ENCODE measurements at places on chromosomes 12 and 14.

GRCh38 chr14:59160506-59160905, 28.0 kb upstream of the DAAM1 start:
- no peak for DNase-seq

DNA sequence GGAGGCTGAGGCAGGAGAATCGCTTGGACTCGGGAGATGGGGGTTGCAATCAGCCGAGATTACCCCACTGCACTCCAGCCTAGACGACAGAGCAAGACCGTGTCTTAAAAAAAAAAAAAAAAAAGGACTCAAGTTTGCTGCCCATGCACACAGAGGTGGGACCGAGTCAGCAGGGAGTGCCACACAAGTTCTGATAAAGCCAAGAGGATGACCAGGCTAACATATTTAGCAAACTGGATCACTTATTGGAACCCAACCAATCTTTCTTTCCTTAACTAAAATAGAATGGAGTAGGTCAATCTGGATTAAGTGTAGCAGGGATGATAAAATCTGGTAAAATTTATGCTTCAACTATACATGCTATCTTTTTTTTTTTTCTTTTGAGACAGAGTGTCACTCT, 190.4 kb upstream of the FOXN3 start:
- no peak for DNase-seq

GRCh38 chr12:77578466-77579220, 252.1 kb upstream of the NAV3 start:
- DNase-seq = no peak

DNA sequence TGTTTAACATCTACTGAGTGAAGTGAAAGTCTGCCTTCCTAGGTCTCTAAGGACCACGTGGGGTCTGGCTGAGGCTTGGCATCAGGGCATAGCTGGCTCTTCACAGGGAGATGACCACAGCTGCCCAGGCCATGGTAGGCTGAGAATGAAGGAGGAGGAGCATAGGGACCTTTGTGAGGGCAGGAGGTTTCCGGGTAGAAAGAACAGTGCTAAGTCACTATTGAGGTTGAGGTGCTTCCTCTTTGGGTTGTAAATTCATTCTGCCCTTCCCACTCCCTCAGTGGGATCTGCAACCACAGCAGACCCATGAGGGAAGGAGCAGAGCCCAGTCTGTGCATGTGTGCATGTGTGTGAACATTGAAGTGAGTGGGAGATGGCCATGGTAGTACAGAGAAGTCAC, 909.6 kb downstream of the VRK1 start:
- DNase-seq = no peak

- DNase-seq = no peak
Measured at GRCh38 chr14:40218282-40218941, 786.2 kb upstream of the FBXO33 start.

GRCh38 chr12:24307716-24308335, 358.4 kb upstream of the SOX5 start:
- no peak for DNase-seq

DNA sequence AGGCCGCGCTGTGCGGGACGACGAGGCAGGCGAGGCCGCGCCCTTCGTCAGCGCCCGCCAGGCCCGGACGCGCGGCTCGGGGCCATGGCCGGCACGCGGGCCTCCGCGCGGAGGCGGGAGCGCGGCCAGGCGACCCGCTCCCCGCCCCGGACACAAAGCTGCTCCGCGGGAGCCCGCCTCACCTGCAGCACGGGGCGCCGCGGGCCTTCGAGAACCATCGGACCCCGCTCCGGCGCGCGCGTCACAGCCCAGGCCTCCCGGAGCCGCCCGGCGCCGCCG, 342 bp downstream of the DICER1 start:
- DNase-seq = no peak

- DNase-seq = no peak
Measured at GRCh38 chr12:59372956-59373355, 222.9 kb upstream of the SLC16A7 start.

DNA sequence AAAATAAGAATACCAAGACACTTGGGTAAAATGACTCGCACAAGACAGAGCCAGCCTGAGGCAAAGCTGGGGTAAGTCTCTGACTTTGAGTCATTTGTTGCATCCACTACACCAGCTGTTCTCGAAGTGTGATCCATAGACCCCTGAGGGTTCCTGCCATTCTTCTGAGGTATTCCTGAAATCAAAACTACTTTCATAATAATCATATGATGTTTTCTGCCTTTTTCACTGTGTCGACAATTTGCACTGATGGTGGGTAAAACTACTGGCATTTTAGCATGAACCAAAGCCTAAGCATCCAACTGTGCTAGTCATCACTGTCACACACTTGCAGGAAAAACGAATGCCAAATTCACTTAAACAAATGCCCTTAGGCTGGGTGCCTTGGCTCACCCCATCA, 135.5 kb upstream of the FUT8 start:
- no peak for DNase-seq

GRCh38 chr12:49854976-49855375, 12.1 kb upstream of the BCDIN3D start:
- no peak for DNase-seq

GRCh38 chr12:100608776-100609175, 35.3 kb downstream of the GAS2L3 start:
- no peak for DNase-seq

DNA sequence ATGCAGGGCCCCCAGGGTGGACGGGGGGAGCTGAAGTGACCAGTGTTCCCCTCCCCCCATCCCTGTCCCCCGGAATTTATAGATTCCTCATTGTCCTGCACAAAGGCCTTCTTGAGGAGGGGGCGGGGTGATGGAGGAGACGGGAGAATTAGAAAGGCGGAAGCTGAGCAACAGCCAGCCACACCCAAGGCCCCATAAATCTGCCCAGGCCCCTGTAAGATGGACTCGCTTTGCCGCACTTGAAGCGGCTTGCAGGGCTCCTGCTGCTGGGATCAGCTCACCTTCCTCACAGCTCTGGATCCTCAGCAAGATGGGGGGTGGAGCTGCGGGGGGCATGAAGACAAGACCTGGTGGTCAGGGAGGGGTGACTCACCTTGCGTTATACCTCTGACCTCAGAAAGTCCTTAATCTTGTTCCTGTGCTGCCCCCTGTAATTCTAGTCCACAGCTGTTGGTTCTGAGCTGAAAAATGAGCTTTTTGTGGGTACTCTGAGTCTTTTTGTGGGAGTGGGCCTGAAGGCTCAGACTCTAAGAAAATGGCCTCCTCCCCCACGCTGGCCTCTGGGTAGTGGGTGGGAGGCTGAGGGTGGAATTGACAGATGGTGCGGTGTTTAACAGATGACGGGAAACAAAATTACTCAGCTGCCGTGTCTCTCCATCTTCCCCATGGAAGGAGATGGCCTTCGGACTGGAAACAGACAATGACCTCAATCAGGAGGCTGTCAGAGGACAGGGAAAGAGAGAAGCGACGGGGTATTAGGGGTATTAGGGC, 15.8 kb upstream of the ANKRD33 start:
- DNase-seq = no peak

DNA sequence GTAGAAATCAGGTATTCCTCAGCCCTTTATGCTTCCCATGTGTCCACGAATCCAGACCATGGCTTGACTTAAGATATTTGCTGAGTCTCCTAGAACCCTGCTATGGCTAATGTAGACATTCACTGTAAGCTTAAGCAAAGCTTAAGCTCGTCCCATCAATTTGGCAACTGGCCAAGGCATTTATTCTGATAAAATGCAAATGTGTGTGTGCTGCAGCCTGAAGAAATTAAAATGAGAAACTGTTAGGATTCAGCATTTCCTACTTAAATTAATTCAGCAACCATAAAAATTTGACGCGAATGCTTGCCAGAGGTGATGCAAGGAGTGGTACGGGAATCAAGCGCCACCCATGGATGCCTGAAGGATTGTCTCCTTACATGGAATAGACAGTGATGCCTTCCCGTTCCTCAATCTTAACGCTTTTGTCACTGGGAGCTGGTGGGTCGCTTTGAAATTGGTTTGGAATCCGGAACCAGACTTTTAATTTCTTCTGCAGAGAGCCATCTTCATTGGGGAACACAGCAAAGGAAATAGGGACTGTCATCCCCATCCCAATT, 13.2 kb downstream of the HEBP1 start:
- no peak for DNase-seq

DNA sequence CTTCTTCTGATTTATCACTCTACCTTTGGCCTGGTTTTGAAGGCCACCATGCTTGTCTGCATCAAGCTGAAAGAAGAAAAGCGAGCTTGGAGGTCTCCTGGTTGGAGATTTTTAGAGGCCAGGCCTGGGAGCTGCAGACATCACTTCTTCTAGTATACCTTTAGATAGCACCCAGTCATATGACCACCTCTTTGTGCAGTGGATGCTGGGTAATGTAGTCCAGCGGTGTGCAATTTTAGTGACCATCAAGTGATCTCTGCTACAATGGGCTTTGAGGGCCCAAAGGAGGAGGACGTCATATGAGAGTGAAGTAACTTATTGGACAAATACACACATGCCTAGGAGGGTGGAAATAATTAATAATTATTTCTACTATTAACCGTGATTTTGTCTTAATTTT, 15.2 kb upstream of the WNT5B start:
- no peak for DNase-seq

DNA sequence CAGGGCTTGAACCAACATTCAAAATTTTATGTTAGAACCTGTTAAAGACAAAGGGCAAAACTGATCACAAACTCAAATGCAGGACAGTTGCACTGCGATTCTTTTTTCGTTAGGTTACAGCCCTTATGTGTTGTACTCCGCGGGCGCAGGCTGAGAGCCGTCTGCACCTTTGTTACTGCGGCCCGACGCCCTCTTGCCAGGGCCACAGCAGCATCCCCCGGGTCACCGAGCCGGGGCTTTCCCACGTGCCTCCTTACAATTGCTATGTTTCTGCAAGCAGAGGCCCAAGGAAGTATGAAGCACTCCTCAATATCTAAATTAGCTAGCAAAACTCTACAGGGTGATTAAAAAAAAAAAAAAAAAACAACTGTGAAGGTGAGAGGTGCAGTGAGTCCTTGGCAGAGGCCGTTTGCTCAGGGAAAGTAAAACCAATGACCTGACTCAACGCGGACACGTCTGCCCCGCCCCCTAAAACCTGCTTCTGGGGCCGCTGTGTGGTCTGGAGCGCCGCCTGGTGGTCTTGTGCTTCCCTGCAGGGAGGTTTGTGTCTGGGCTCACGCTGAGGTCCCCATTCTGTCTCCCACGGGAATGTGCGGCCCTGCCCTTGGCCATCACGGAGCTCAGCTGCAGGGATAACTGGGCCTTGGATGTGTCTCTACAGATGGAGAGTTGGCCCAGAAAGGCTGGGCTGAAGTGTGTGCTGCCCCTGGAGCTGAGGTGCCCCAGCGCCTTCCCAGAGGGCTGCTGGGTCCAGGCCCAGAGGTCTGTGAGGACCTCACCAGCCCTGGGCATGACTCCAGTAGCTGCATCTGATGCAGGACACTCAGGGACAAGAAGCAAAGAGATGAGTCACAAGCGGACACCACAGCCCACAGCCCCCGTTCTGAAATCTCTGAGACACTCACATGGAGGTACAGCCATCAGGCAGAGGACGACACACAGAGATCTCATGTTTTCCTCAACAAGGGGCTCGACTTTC, 418.5 kb downstream of the TMEM121 start:
- DNase-seq = no peak

DNA sequence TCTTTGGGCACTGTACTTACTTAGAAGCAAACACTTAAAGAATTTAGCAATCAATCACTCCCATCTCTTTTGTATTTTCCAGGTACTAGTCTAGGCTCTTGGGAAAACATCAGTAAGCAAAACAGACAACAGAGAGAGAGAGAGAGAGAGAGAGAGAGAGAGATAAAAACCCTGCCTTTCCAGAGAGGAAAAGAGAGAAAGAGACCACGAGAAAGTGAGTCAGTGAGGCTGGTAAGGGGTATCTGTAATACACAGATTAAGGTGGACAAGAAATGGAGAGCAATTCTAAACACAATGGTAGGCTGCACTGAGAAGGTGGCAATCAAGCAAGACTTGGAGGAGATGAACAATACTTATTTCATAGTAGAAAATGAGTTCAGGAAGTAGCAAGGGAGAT, 119.9 kb upstream of the OVCH1 start:
- DNase-seq = no peak

DNA sequence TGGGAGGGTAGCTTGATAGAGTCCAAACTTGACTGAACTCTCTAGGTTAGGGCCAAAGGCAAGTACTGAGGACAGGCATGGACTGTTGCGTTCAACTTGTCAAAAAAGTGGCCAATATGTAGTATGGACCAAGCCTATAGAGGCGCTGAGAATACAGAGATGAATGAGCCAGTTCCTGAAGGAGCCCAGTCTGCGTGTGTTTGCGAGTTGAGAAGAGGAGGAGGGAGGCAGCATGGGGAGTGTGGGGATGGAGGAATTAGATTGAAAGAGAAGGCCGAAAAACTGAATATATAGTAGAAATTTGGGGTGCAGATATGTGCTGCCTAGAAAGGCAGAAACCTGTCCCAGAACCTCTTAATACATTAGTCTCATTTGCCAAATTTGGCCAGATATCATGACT, 412.4 kb downstream of the PCNX1 start:
- DNase-seq = no peak

DNA sequence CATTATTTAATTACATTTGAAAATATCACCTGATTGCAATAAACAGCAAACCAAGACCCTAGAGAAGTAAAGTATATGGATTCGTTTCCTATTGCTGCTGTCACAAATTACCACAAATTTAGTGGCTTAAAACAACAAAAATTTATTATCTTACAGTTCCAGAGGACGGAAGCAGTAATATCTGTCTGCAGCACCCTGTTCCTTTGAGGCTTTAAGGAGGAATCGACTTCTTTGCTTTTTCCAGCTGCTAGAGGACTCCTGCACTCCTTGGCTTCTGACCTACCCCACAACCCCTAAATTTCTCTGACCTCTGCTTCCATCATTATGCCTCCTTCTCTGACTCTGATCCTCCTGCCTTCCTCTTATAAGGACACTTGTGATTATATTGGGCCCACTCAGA, 23.8 kb upstream of the PPM1A start:
- DNase-seq = no peak

DNA sequence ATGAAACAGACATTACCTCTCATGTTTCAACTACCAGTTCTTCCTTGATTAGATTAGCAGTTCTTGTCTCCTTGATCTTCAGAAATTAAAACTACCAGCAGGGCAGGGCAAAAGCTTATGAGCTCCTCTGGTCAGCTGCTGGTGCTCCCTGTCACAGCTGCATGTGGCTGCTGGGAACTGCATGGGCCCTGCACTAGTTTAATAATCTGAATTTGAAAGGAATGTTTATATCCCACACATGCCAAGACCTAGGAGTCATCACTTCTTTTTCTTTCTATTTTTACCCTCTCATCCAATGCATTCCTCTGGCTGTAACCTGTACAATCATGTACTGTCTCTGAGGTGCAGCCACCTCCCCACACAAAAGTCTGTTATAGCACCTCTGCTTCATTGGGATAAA, 73.9 kb downstream of the ARMH4 start:
- DNase-seq = no peak

GRCh38 chr12:848882-849527, 96.6 kb downstream of the WNK1 start:
- DNase-seq = no peak
